ENCODE measurements at places on chromosomes 4 and X.
A peak's percentile ranks its signal among the peaks of the same experiment; 100 is the strongest.

DNA sequence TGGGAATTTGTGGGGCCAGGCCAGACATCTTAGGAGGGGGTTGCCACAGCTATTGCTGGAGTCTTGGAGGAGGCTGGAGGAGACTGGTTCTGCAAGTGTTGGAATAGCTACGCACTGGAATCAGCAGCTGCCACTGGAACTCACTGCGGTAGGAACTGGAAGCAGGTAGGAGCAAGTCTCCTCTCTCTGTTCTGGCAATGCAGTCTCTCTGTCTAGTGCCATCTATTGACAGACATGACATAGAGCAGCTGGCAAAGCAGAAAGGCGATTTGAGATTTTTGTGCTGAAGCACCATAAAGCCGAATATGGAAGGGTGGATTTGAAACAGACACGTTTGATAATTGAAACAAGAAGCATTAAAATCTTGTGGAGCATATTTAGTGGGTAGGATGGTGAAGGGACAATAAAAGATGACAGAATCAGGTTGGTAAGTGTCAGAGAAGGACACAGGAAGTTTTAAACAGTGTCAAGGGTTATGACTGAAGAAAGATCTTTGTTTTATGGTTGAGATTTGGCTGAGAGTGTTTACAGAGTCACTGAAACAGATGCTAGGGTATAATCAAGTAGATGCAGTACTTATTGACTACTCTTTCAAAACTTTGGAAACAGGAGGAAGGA is 23.5 kb upstream of the SYNPO2 start:
- peak; percentile 83 for DNase-seq

DNA sequence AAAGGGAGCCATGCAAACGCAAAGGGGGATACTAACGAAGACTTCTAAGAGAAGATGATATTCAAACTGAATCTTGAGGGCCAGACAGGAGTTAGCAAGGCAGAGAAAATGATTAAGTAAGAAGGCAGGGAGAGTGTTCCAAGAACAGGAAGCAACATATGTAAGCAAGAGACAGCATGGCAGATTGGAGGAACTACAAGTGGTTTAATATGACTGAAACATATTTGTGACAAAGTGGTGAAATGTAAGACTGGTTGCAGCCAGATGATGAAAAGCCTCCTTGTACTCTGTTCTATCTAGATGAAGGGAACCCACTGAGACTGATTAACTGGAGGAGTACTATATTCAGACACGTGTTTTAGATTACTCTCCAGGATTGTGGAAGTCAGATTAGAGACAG is 116.6 kb upstream of the DIAPH2 start:
- DNase-seq = no peak

DNA sequence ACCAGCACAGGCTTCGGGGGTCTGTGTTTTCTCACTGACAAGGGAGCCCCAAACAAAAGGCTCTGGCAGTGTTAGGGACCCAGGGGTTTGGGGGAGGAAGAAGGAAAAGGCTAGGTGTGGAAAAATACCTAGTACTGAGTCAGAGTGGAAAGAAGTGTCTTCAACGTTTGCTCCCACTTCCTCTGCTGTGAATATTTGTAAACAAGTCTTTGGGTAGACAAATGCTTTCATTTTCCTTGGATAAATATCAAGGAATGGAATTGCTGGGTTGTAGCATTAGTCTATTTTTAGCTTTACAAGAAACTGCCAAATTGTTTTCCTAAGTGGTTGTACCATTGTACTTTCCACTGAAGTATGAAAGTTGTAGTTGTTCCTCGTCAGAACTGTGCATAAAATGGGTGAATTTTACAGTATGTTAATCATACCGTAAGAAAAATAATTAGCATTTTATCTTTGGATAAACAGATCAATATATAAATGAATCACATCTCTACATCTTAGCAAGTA is 17.4 kb downstream of the COL4A5 start:
- DNase-seq = no peak

- peak; percentile 61 for DNase-seq
These were observed 2.5 kb upstream of the USP27X start for GRCh38 chrX:49876750-49877149.

DNA sequence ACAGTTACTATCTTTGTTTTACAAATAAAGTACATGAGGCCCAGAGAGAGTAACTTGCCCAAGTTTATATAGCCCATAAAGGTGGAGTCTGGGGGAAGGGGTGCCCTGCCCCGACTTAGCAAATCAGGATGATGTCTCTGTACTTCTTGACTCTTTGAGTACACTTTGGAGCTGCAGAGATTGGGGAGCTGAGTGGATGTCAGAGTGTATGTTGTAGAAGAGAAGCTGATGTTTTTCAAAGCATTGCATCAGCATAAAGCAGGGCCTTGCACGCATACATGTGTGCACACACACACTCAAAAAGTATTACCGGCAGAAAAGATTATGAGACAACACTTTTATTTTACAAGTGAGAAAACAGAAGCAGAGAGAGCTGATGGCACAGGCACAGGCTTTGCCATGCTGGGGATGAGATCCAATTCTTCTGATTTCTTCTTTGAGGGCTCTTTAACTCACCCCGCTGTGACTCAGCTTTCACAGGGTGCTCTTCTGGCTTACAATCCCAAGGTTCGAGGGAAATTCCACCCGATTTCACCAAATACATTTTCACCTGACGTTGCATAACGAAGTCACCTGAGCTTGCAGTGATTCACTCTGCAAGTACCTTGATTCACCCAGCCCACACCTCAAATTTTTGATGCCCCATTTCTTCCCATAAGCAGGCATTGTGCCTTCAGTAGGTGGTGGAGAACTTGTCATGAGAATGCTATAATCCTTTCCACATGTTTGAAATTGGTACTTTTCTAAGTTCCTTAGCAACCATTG is 292.8 kb upstream of the BOD1L1 start:
- DNase-seq = no peak
